ENCODE measurements at places on chromosomes 13 and 19.

DNA sequence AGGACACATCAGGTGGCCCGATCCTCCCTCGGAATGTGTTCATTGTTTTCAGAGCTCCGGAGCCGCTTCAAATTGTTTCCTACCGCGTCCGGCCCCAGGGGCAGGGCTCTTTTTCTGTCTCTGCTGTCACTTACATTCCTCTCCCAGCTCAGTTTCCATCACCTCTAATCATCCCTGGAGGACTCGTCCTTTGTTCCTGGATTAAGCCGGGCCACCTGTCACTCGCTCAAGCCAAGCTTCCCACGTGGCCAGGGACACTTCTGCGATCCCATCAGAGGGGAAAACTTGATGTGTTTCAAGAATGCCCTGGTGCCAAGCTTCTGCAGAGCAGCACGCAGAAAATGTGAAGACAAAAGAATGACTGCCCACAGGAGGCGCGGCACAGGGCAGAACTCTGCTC lies 13.5 kb downstream of the IL17D start:
- DNase-seq = peak; percentile 37

- DNase-seq = peak; percentile 83
Measured at GRCh38 chr13:94968040-94968756, 255.9 kb upstream of the SOX21 start.

GRCh38 chr13:80055847-80056246 lies 285.1 kb downstream of the SPRY2 start:
- DNase-seq = no peak

- DNase-seq = no peak
Measured at GRCh38 chr13:109809216-109809932, 23.0 kb upstream of the IRS2 start.

- DNase-seq = no peak
Measured at GRCh38 chr19:18158467-18158866, 5.5 kb downstream of the PIK3R2 start.

GRCh38 chr13:73776151-73776785 lies 357.9 kb downstream of the KLF12 start:
- DNase-seq = no peak

DNA sequence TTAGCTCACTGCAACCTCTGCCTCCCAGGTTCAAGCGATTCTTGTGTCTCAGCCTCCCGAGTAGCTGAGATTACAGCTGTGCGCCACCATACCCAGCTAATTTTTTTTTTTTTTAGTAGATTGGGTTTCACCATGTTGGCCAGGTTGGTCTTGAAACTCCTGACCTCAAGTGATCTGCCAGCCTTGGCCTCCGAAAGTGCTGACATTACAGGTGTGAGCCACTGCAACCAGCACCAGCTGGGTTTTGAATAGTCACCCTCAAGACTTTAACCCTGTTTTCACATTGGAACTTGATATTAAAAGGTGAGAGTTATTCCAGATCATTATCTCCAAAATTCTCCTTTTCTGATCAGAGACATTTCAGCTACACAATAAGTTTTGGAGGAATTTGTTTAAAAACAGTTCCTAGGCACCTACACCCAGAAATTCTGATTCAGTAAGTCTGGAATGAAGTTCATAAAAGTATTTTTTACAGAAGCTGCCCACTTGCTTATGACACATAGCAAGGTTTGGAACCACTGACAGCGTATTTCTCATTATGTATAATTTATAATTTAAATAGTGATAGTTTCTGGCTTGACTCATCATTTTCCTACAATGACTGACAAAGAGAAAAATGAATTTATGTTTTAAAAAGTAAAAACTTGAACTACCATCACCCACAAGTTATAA lies 417.3 kb downstream of the DIAPH3 start:
- no peak for DNase-seq

DNA sequence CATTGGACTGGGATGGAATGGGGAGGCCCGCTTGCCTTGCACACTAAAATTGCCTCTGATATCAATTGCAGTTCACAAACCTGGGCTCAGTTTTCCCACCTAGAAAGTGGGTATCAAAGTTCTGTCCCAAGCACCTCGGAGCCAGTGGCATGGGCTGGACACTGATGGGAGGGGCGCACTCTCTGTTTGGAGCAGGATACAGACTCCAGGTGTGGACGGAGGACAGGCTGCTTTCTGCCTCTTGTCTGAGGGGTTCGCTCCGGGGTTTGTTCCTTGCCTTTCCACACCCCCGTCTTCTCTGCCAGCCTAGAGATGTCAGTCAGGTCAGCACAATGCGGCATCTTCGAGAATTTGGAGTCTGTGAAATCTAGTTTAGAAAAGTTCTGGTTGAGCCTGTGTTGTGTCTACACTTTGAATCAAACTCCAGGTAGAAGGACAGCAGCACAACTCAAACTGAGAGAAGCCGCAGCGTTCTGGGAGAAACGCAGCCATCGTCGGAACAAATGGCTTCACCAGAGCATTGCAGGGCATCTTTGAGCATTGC lies 141.9 kb downstream of the TEX29 start:
- DNase-seq = no peak

DNA sequence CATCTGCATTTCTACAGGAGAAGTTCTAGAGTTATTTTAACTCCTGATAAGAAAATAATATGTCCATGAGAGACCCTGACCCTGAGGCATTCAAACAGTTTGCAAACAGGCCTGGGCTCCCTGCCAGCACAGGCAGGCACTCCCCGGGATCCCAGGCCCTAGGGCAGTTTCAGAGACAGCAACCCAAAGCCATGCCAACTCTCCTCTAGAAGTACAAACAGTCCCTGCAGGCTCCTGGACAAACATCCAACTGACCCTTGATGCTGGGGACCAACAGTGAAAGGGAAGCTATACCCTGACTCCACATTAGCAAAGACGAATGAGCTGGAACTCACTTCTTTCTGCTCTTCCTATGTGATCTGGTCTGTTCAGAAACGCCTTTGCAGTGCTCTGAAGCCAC lies 44.8 kb downstream of the CCDC70 start:
- DNase-seq = no peak
